CMK (cell line): ENCODE measurements at places on chromosomes 3 and 15.

DNA sequence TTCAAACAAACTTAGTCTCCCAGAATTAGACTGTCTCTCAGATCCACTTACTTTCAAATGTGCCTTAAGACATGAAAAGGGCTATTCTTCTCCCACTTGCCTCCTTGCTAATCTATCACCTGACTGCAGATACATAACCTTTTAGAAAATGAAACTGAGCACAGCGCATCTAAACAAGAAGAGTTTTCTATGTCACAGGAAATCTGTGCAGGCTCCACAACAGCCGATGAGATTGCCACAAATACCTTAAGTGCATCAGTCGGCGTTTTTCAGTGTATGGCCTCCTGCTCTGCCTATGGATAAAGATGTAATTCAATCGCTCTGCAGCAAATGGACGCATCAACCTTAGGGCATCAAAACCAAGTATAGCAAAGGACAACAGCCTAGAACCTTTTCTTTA, 544.2 kb downstream of the FOXP1 start:
- DNase-seq, result no peak

DNA sequence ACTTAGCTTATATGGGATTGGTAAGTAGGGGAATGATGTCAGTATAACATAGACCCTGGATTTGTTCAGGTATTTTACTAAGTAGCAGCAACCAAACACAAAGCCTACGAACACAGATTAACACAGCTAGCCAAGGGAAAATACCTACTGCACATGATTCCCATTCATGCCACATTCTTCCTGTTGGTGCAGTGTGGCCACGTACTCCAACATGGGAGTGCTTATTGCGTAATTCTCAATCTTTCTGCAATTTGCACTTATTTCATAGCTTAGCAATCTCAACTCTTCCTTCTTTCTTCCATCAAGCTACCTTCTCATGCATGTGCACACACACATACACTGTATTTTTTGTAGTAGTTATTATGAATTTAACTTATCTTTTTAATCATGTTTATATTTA, 186.8 kb downstream of the IL5RA start:
- no peak for DNase-seq

DNA sequence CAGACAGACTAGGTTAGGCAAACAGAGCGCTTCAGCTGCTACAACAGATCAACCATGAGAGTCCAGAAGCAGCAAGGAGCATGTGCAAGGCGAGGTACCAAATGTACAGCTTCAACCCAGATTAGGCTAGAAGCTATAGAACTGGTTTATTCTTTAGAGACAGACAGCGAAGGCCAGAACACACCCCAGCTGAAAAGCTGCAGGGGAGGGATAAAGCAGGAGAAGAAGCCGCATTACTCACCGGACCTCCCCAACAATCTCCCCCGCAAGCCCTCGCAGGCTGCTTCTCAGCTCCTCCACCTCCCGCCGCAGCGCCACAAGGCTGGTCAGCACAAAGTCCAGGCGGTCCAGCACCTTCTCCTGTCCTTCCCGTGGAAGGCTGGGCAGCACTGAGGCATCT, 3.3 kb downstream of the RMDN3 start:
- DNase-seq, result no peak

GRCh38 chr3:123749711-123750110, 134.4 kb downstream of the MYLK start:
- no peak for DNase-seq

GRCh38 chr15:98120561-98120960, 160.1 kb downstream of the ARRDC4 start:
- DNase-seq, result no peak

DNA sequence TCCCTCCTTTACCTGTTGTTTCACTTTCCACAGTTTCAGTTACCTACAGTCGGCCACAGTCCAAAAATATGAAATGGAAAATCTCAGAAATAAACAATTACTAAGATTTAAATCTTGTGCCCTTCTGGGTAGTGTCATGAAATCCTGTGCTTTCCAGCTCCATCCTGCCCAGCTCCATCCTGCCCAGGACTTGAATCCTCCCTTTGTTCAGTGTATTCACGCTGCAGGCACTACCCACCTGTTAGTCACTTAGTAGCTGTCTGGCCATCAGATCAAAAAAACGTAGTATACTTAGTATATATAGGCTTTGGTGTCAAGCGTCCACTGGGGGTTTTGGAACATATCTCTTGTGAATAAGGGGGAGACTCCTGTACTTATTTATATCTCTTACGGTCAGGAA, 329.0 kb upstream of the SEMA6D start:
- DNase-seq, result no peak

GRCh38 chr15:81851757-81852156, 194.1 kb downstream of the MEX3B start:
- DNase-seq, result no peak

- DNase-seq, result no peak
Observed at GRCh38 chr3:133258358-133258757, 141.5 kb upstream of the BFSP2 start.

DNA sequence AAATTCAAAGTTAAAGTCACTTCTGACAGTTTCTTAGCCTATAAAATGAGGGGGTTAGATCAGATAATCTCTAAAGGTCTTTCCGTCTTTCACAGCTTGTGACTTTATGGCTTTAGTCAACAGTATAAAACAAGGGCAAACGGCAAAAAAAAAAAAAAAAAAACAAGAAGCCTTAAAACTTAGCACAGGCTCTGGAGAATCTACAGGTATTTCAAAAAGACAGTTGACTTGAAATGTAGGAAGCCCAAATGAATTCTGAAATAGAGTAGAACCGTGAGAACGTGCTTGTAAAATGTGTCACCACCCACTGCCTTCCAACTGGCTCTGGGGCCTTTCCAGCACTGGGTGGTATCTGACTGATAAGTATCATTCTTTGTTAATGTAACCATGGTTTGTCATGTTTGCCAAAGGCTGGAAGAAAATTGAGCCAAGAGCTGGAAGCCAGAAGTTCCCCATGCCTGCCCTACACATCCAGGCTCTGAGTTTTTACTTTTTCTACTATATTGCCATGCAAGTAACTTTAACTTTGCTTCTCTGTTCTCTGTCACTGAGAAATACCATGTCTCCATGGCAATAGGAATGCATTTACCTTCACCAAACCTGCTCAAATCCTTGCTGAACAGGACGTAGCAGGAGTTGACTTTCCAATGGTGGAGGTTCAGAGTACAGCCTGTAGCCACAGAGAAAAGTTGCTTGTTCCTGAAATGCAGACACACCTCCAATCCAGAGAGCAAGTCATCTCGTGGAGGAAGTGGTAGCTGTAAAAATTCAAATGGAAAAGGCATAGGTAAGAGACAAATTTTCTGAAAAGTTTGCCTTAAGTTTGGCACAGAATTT, 35.8 kb upstream of the THSD4 start:
- DNase-seq, result no peak

GRCh38 chr3:116233711-116234357, 211.5 kb downstream of the LSAMP start:
- DNase-seq, result no peak

DNA sequence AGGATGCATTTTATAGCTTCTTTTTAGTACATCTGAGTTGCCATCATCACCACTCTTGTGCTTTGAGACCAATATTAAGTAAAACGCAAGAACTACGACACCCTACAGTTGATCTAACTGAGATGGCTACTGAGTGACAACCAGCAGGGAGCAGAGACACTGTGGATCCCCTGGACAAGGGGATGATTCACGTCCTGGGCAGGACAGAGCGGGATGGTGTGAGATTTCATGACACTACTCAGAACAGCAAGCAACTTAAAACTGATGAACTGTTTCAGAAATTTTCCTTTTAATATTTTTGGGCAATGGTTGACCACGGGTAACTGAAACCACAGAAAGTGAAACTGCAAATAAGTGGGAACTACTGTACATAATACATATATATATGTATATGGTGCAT, 299.2 kb downstream of the ADAMTS17 start:
- DNase-seq, result no peak
